ENCODE measurements at places on chromosomes 7 and 10.

- no peak for DNase-seq
These were observed 6.7 kb downstream of the OTUD1 start for GRCh38 chr10:23445591-23445990.

DNA sequence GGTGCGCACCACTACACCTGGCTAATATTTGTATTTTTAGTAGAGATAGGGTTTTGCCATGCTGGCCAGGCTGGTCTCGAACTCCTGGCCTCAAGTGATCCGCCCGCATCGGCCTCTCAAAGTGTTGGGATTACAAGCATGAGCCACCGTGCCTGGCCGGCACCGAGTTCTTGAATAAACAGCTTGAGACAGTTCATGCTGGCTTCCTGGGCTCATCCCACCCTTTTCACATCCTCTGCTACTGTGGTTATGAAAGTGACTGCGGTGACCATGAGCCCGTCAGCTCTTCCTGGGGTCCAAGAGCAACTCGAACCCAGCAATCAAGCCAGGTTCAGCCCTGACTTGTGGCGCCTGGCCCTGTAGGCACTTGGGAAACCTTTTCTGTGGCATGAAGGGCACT lies 38.7 kb downstream of the HIP1 start:
- DNase-seq: peak; percentile 62

- no peak for DNase-seq
These were observed 38.1 kb upstream of the CPN1 start for GRCh38 chr10:100119726-100120125.

DNA sequence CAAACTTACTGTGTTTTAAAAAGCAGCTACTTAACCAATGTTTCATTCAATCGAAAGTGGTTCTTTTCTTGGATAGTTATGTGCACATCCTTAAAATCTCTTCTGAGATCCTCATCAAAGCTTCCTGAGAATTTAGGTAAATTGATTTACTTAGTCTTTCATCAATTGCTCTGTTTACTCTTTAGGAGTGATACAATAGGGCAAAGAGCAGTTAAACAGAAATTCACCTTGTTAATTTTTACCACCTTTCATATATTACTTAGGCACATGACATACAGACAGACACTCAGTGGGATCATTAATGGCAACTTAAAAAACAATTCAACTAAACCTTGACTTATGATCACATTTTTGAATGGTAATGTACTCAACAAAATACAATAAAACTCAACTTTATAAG lies 456.3 kb downstream of the DGKB start:
- DNase-seq: no peak

GRCh38 chr7:120760050-120760449 lies 97.9 kb downstream of the TSPAN12 start:
- no peak for DNase-seq

GRCh38 chr7:83289419-83289993 lies 126.8 kb upstream of the PCLO start:
- DNase-seq: no peak

DNA sequence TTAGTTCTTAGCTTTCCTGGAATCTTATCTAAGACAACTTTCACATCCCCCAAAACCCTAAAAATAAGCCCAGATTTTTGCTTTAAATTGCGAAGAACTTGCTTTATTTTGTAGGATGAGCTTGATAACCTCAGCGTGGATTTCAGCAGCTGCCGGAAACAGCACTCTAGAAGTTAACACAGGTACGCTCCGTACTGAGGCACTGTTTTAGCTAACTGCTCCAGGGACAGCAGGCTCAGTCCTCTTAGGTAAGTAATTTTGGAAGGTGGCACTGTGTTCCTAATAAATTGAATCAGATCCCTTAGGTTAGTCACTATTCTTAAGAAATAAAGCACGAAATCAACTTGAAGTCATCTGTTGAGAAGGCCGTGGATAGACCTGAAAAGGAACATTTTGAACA lies 2.2 kb upstream of the AUTS2 start:
- DNase-seq: no peak

DNA sequence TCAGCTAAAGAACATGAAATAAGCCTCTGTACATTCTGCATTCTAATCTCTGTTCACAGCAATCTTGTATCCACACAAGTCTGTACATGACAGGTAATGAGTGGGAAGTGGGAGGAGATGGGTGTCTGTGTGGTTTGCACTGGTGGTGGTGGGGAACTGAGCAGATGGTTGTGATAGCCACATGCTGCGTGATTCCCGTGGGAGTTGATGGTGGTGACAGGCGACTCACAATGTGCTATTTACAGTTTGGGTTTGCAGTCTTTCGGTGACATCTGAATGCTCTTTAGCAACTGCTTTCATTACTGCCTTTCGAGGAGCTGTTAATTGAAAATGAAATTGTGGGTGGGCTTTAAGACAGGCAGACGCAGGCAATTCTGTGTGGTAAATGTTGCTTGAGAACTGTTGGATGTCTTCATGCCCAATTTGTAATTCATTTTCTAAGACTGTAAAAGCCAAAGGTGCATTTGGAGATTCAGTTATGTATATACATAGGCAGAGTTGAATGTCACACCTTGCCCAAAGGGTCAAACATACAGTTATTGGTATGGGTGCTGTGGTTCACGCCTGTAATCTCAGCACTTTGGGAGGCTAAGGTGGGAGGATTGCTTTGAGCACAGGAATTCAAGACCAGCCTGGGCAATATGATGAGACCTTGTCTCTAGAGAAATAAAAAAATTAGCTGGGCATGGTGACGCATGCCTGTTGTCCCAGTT lies 308.2 kb downstream of the AUTS2 start:
- no peak for DNase-seq

DNA sequence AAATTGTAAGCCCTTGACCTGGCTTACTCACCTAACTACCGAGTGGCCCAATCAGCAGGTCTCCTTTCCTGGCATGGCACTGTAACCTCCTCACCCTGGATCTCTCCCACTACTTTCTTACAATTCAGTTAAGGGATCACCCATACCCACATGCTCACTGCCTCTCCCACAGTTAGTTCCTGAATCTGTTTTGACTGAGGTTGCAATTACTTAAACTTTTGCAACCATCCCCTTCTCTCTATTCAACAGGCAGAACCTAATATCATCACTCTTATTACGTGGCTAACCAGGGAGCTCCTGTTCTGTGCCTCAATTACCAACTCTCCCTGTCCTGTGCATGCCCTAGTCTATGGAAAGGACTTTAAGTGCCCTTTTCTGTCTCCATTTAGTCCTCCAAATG lies 84.2 kb upstream of the IKZF1 start:
- no peak for DNase-seq

DNA sequence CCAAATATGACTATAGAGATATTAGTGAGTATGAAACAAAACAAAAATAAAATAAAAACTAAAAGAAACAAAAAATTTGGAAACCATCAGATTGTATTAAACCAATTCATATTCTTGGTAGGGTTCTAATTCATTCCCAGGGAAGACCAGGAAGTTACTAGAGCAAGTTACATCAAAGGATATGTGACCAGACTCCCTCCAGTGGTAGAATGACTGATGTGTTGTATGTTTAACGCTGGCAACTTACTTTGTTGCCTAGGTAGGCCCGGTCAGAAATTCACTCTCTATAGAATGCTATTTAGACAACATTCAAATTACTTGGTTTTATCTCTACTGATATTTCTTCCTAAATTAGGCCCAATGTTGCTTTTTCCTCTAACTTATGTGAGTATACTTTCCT lies 5.2 kb downstream of the PHYHIPL start:
- no peak for DNase-seq

GRCh38 chr10:60870416-60870728 lies 73.6 kb downstream of the RHOBTB1 start:
- DNase-seq: no peak

DNA sequence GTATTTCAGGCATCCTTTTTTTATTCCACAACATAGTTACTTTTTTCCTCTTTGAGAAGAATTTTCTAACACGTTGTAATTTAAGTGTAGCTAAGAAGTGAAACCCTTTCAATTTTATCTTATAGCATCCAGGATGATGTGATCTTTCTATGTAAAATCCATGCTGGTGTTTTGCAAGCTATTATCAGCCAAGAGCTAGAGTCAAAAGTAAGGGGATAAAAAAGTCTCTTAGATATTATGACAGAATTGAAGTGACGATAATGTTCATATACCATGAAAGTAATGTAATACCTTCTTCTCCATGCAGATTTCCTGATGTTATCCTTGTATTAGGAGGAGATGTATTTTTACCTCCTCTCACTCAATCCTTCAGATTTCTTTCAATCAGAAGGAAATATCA lies 64.2 kb upstream of the MBL2 start:
- DNase-seq: no peak

- peak; percentile 74 for DNase-seq
These were observed 25.9 kb downstream of the GPRIN2 start for GRCh38 chr10:46530249-46531186.

DNA sequence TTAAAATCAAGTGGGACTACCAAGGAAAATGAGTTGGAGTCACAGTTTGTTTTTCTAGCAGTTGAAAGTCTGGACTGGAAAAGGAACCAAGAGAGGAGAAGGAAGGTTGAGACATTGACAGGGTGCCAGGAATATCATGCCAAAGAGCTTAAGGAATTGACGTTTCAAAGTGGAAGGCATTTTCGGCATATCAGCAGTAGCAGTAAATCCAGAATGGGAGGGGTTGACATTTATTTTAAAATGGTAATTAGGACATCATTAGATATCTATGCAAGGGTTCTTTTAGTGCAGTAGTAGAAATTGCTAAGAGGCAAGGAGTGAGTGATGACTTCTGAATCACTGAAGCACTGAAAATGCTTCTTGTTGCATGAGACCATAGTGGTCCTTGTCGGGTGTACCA lies 335.9 kb upstream of the PLXDC2 start:
- DNase-seq: no peak

GRCh38 chr7:4739528-4739992 lies 35.9 kb upstream of the AP5Z1 start:
- DNase-seq: no peak

DNA sequence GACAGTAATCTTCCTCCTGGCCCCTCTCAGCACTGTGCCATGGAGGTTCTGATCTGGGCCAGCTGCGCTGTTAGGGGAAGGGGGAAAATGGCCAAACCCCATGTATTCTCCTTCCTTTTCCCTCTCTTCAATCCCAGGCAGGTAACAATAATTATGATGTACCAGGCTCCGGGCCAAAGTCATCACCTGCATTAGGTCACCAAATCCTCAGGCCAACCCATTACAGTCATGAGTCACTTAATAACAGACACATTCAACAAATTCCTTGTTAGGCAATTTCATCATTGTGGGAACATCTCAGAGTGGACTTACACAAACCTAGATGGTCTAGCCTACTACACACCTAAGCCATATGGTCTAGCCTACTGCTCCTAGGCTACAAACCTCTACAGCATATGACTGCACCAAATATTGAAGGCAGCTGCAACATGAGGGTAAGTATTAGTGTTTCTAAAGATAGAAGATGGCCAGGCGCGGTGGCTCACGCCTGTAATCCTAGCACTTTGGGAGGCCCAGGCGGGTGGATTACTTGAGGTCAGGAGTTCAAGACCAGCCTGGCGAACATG lies 2.2 kb upstream of the HSPB1 start:
- DNase-seq: no peak

- DNase-seq: no peak
These were observed 213.6 kb upstream of the TBX20 start for GRCh38 chr7:35467456-35467978.

- no peak for DNase-seq
These were observed 33.0 kb upstream of the CHST15 start for GRCh38 chr10:124126145-124126982.

GRCh38 chr7:141122736-141123135 lies 48.9 kb downstream of the TMEM178B start:
- no peak for DNase-seq

GRCh38 chr7:52635021-52635420 lies 400.4 kb upstream of the POM121L12 start:
- no peak for DNase-seq

DNA sequence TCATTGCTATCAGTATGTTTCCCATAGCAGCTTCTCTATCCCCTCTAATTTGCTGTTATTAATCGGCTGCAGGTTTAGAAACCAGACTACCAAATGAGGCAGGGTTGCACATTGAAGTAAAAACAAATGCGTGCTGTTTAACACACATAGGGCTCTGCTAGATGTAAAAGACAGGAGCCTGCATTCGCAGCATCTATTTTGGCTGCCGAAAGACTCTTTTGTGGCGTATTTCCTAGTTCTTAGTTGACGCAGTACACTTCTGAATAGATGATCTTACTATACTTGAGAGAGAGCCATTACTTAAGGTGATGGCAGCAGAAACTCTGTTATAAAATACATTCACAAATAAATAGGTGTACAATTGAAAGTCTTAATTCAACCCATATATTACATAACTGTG lies 21.4 kb downstream of the SGCE start:
- no peak for DNase-seq

- no peak for DNase-seq
These were observed 100.9 kb upstream of the DPP6 start for GRCh38 chr7:153951316-153951715.

GRCh38 chr10:60453036-60453435 lies 63.4 kb upstream of the ANK3 start:
- DNase-seq: no peak

- DNase-seq: no peak
These were observed 11.7 kb upstream of the HILPDA start for GRCh38 chr7:128443831-128444600.

- DNase-seq: no peak
These were observed 13.5 kb downstream of the OR9A2 start for GRCh38 chr7:143013473-143013872.

DNA sequence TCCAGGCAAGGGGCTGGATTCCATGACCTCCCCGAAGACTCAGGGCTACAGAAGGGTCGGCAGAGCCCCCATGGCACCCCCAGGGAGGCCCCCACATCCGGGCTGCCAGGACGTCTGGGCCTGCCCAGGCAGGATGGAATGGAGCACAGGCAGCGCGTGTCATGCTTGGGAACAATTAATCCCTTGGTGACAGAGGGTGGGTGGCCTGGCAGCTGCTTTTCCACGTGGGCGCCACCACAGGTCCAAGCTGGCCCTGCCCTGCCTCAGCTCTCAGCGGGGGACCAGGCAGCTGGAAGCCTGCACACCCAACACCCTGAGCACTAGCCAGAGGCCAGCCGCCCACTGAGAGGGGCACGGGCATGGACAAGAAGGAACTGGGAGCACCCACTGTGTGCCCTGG lies 11.4 kb downstream of the ELN start:
- no peak for DNase-seq

- no peak for DNase-seq
These were observed 3.5 kb downstream of the LRRN3 start for GRCh38 chr7:111094419-111094818.

- no peak for DNase-seq
These were observed 25.8 kb upstream of the PLPP4 start for GRCh38 chr10:120431251-120431651.

GRCh38 chr10:78287618-78288017 lies 254.0 kb downstream of the RPS24 start:
- DNase-seq: no peak

DNA sequence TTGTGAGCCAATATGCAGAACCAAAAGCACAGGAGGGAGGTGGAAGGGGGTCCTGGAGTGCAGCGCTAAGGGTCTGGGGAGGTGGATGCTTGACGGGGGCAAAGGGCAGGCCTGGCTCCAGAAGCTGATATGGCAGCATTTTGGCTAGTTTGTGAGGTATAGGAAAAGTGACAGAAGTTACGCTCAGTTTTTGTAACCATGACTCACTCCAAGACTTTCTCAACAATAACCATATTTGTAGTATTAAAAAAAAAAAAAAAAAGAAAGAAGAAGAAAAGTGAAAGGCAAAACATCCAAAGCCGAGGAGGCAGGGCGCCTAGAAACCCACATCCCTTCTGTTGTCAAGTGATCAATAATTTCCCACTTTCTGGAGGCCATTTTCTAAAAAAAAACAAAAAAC lies 92.3 kb downstream of the RNF216 start:
- no peak for DNase-seq

- peak; percentile 28 for DNase-seq
These were observed 7.1 kb downstream of the RCC1L start for GRCh38 chr7:75066521-75066920.

All from spleen (tissue), 13 donors.